NCI-H187 (cell line): ENCODE measurements at places on chromosomes 6 and 20.

DNA sequence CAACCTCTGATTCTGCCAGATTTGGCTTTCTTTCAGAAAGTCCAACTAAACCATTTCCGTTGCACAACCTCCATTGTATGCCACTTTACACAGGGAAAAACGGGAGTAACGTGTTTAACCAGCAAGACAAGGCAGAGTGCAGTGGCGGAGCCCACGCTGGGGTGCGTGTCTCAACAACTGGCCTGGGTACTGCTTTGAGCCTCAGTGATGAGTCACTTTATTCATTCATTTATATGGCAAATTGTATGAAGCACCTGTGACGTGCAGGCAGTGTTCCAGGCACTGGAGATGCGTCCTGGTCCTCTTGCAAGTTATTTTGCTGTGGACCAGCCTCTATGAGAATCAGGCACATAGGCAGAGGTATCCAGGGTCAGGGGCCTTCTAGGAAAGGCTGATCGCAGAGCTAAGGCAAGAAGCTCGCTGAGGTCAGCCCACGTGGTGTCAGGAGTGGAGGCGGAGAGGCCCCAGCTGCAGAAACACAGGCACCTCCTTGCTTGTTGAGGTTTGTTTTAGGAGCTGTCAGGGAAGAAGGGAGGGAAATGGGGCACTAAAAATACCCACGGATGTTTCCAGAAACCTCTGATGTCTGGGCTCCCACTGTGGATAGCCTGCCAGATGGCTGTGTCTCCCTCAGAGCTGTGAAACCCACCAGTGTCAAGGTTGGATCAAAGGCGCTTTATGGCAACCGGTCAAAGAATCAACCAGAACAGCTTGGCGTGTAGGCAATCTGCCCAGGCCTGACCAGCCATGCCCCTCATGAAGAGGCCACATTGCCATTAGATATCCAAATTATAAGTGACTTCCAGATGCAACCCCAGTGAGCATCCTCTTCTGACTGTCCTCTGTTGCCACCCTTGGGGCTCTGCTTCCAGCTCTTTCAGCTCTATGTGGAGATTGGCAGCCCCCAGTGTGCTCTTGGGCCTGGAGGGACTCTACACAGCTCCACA, 157.2 kb downstream of the CD83 start:
- DNase-seq, result no peak

GRCh38 chr20:56621730-56622129, 7.4 kb upstream of the TFAP2C start:
- DNase-seq, result no peak

DNA sequence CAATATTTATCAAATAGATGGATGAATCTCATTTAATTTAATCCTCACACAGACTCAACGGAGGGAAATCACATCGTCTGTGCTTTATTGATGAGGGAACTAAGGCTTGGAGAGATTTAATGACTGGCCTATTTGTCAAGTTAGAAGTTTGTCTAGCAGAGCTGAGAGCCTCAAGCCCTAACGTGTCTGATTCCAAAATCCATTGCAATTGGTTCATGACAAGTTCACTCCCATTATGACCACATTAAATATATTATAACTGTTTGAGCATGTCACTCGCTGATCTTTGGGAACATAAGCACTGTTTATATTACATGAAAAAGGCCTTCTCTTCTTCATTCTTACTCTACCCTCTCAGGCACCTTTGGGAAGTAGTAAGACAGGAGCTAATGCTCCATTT, 89.4 kb upstream of the SIRPA start:
- no peak for DNase-seq

GRCh38 chr20:11144114-11144950, 470.5 kb upstream of the JAG1 start:
- no peak for DNase-seq

GRCh38 chr20:10321138-10321717, 102.6 kb downstream of the SNAP25 start:
- DNase-seq, result no peak
